ENCODE measurements at places on chromosomes 5 and 9.

DNA sequence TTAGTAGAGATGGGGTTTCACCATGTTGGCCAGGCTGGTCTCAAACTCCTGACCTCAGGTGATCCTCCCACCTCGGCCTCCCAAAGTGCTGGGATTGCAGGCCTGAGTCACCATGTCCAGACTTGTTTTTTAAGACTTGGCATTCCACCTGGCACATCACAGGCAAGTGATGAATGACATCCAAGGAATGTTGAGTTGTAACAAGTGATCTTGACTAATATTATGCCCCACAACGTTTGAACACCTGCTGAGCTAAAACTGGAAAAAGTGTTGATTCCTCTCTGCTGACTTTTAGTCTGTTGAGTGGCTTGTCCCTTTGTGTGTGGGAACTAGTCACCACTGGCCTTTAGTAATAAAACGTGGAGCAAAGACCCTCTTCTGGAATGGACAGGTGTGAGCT lies 54.6 kb downstream of the SUB1 start:
- no peak for DNase-seq

- DNase-seq, result no peak
Measured at GRCh38 chr5:20229303-20230005, 241.5 kb upstream of the CDH18 start.

DNA sequence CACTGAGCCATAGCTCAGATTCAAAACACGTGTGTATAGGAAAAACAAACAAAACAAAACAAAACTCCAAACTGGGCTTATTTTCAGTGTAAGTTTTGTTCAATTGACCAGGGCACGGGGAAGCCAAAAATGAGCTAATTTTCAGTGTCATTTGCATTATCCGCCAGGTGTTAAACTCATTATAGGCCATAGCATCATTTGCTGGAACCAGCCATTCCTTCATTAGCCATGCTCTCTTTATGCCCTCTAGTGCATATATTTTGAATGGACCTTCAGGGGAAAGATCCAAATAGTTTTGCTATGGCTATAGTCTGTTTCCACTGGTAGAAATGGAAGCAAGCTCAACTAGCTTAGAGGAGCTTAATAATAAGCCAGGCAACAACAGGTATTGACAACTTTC lies 1205.2 kb upstream of the DMAC1 start:
- no peak for DNase-seq

GRCh38 chr5:176529741-176530141 lies 7.5 kb downstream of the RNF44 start:
- DNase-seq, result peak; percentile 83

GRCh38 chr9:69295872-69296552 lies 29.0 kb upstream of the ENTREP1 start:
- DNase-seq, result no peak

- no peak for DNase-seq
Measured at GRCh38 chr5:159206818-159207217, 2.5 kb downstream of the RNF145 start.

DNA sequence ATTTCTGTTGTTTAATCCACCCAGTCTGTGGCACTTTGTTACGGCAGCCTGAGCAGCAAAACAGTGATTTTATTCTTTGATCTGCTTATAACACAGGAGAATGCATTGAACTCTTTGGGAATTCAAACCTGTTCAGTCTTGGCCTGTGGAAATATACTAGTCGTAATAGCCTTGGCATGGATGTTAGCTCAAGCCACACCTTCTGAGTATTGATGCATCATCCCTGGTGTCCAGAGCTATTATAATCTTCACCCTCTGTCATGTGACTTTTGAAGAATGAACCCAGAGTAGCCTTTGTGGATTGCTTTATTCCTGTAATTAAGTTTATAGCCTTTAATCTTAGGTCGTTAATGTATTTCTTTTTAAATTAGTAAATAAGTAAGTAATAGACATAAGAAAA lies 50.8 kb upstream of the TEX48 start:
- DNase-seq, result no peak

GRCh38 chr5:107474716-107475489 lies 195.8 kb downstream of the EFNA5 start:
- DNase-seq, result no peak

DNA sequence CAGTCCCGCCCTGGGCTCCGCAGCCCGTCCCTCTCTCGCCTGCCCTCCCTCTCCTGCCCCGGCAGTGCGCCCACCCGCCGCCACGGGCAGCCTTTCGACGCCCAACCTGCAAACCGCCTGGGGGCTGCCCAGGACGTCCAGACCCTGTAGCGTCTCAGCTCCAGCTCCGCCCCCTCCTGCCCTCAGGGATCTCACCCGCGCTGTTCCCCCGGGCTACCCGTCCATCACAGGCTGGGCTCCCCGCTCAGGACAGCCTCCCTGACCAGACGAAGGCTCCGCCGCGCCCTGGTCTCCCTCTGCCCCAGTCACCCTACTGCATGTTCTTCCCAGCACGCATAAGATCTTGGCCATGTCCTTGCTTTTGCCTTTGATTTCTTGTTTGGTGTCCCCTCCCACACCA lies 1.4 kb downstream of the RASGEF1C start:
- DNase-seq, result no peak

- no peak for DNase-seq
Measured at GRCh38 chr5:180592176-180592575, 877 bp upstream of the SCGB3A1 start.

- DNase-seq, result no peak
Measured at GRCh38 chr5:9324348-9325077, 221.4 kb downstream of the SEMA5A start.

DNA sequence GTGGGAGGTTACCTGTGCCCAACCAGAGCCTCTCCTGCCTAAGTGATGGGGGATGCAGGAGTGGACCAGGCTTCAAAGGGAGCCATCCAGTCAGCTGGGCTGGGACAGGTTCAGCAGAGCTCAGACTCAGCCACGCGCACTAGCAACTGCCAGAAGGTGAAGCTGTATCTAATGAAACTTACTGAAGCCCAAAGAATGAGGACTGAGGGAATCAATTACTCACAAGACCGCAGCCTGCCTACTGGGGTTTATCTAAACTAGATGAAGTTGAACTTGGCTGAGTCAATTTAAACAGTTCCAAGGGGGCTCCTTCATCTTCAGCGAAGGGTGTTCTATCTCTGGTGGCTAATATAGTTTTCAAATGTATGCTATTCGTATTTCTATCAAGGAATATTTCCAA lies 11.4 kb downstream of the HAND1 start:
- no peak for DNase-seq

- no peak for DNase-seq
Measured at GRCh38 chr9:3646226-3646625, 120.4 kb upstream of the RFX3 start.

DNA sequence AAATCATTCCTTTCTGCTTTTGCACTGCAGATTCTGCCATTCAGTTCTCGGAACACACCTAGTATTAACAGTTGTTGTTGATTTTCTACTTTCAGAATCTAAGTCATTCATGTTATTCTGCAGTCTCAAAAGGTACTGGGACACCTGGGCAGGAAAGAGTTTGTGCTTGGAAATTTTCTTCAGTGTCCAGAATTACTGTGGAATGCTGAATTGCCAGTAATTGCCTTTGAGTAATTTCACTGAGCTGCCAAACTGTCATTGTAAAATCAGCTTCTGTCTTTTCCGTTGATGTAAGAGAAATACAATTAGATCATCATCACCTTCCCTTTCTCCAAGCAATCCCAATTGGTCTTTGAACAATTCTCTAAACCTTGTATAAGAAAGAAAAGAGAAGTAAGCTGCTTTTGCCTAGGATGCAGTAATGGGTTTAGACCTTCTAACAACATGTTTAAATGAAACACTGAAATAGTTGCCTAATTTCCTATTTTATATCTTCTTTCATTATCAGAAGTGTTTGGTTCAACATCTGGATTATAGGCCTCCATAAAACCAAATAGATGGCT lies 75.7 kb upstream of the TGFBR1 start:
- DNase-seq, result no peak

GRCh38 chr5:128093368-128093767 lies 9.8 kb downstream of the SLC12A2 start:
- DNase-seq, result no peak

GRCh38 chr9:113963017-113963620 lies 87.0 kb downstream of the ZNF618 start:
- peak; percentile 62 for DNase-seq

- DNase-seq, result no peak
Measured at GRCh38 chr5:89457411-89458331, 574.7 kb upstream of the MEF2C start.

DNA sequence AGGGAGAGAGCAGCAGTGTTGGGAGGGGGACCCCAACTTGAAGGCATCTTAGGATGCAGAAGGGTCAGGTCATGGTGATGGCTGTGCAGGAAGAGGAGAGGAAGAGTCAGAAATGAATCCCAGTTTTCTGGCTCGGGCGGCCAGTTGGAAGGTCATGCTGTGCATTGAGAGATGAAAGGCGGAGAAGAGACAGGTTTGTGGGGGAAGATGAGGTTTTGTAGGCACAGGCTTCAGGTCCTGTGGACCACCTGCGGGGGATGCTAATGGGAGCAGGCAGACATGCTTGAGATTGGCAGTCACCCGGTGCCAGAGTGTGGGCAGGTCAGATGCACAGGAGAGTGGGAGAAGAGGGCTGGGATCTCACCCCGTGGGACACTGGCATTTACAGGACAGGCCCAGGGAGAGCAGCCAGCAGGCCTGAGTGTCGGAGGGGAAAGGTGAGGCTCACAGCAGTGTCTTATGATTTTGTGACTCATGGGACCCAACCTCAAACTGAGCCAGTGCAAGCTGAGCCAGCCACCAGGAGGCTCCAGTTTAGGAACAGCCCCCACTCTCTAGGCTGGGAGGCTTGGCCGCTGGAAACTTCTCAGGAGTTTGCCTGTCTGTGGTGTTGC lies 17.5 kb downstream of the STXBP1 start:
- no peak for DNase-seq

GRCh38 chr5:75366787-75367186 lies 29.8 kb downstream of the HMGCR start:
- no peak for DNase-seq

DNA sequence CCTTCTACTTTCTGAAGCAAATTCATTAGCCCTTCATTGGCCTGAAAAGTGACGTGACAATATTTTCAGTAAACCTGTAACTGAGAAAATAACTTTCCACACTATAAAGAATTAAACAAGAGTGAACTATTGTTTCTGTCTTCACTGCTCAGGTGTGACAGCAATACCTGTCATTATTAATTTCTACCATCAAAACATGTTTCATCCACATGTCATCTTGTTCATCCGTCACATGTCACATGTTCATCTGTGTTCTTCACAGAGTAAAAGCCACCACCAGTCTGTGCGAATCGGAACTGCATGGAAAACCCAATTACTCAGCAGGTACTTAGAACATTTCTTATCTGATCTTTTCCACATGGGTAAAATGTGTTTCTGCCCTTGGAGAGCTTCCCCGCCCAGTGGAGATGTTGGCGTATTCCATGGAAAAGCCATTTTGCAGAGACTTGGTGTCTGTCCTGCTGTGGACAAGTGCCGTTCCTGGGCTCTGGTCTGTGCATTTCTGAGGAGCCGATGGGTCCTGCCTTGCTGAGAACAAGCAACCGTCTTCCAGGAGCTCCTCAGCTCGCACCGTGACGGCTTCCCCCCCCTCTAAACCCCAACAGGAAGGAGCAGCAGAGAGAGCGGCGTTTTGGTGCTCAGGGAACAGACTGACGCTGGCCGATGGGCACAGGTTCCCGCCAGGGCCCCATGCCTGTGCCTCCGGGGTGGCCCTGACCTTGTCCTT lies 10.6 kb upstream of the EXOC3 start:
- DNase-seq, result no peak

DNA sequence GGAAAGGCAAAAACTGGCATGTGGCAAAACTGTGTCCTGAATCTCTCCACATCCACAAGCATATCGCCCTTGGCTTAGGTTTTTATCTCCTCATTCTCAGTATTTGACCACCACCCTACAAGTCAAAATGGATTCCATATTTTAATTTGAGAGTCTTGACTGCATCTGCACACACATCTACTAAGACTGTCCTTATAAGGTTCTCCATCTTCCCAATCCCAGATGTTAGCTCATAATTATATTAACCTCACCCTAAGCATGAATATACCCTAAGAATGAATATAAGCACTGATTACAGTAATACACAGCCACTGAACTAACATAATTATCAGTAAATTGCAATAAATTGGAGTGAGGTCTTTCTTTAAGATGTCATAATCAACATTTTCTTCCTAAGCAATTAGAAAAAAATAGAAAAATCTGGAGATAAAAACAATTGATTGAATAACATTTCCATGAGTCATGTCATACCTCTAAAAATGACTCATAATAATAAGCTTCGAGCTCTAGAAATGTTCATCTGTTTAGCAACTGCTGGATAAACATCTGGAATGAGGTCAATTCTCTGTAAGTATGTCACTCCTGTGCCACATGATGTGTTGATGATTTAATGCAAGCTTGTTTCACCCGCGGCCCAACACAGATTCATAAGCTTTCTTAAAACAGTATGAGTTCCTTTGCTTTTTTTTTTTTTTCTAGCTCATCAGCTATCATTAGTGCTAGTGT lies 39.9 kb upstream of the PAM start:
- DNase-seq, result no peak

DNA sequence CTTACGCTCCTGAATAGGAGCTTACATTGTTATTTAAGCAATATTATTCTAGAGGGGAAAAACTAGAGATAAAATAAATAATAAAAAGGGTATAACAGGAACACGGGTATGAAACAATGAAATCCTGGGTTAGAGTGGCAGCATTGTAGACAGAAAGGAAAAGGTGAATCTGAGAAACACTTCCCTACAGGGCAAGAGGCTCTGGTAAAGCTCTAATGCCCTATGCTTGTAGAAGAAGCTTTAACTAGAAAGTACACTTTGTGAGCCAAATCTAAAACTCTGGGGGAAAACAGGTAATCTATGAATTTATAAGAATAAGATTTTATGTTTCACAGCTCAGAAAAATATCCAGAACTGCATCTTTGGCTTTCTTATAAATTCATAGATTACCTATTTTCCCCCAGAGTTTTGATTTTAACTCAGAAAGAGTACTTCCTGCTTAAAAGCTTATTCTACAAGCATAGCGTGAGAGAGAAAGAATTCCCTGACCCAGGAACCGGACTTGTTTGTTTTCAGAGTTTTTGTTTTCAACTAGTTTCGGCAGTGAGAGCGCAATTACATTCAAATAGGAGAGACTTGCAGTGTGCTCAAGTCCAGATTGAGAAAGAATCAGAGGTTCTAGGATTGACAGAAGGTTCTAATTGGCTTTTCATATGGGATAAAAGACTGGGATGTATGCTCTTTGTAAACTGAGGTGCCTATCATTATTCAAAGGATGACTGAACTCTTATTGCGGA lies 651.0 kb upstream of the RORB start:
- no peak for DNase-seq

DNA sequence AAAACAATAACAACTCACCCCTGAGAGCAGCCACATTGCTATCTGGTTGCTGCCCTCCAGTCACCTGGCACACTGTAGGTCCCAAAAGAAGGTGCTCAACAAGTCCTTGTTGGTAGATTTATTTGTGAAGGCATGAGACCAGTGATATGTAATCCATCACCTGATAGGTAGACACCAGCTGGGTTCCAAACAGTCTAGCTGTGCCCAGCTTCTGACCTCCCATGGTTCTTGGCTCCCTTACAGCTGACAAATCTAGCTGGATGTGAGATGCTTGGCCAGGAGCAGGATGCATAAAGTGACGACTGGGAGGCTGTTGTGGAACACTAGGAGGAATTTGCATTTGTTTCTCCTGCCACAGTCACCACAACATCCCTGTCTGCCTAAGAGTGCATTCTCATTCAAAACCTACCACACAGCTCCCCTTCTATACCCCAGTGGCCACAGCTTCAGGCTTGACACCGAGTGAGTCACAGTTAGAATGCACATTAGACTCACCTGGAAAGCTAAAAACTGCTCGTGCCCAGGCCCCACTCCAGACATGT lies 7.8 kb upstream of the VLDLR start:
- DNase-seq, result no peak

- no peak for DNase-seq
Measured at GRCh38 chr9:134175808-134176598, 11.6 kb upstream of the RNU6ATAC start.

GRCh38 chr9:113963696-113964494 lies 87.8 kb downstream of the ZNF618 start:
- DNase-seq, result no peak

Measured in activated naive CD4-positive, alpha-beta T cell treated with anti-CD3 and anti-CD28 coated beads, Interleukin-2, amount 10 ng/mL, durations not matched to agents 7 days and 5 days (primary cell).